ENCODE measurements at places on chromosomes 2 and 18. TPM values are rescaled to one million over a fixed set of nuclear protein-coding genes. Genes with fewer than 3 reads are reported as not detected.
A peak's percentile ranks its signal among the peaks of the same experiment; 100 is the strongest.

Gene FRZB
- total RNA-seq, result 12.9 TPM

- no peak for DNase-seq
- H3K4me1 ChIP-seq, result no peaks in the 10 kb centered on the region
- H3K4me3 ChIP-seq, result no peak overlapping the region
- no peak overlapping the region for H3K27ac ChIP-seq
- H3K27me3 ChIP-seq, result no peaks in the 10 kb centered on the region
Observed at GRCh38 chr2:235501673-235502031, 7.8 kb downstream of the AGAP1 start.

- no peaks in the 10 kb centered on the region for H3K27me3 ChIP-seq
- no peaks in the 10 kb centered on the region for H3K4me1 ChIP-seq
- H3K27ac ChIP-seq, result no peak overlapping the region
- DNase-seq, result no peak
- H3K36me3 ChIP-seq, result no peaks in the 10 kb centered on the region
Observed at GRCh38 chr2:155070489-155070888, 372.0 kb downstream of the KCNJ3 start.

GRCh38 chr18:48292229-48292628 is 117.0 kb downstream of the ZBTB7C start:
- H3K27ac ChIP-seq, result no peak overlapping the region
- no peaks in the 10 kb centered on the region for H3K4me1 ChIP-seq
- H3K36me3 ChIP-seq, result no peaks in the 10 kb centered on the region
- DNase-seq, result no peak
- no peak overlapping the region for H3K4me3 ChIP-seq
- no peaks in the 10 kb centered on the region for H3K27me3 ChIP-seq

- no peak overlapping the region for H3K27ac ChIP-seq
- DNase-seq, result no peak
- no peaks in the 10 kb centered on the region for H3K36me3 ChIP-seq
- no peak overlapping the region for H3K4me3 ChIP-seq
- peaks cover 5% of the 10 kb centered on the region for H3K4me1 ChIP-seq
Observed at GRCh38 chr2:195706161-195706900, 49.3 kb downstream of the SLC39A10 start.

DNA sequence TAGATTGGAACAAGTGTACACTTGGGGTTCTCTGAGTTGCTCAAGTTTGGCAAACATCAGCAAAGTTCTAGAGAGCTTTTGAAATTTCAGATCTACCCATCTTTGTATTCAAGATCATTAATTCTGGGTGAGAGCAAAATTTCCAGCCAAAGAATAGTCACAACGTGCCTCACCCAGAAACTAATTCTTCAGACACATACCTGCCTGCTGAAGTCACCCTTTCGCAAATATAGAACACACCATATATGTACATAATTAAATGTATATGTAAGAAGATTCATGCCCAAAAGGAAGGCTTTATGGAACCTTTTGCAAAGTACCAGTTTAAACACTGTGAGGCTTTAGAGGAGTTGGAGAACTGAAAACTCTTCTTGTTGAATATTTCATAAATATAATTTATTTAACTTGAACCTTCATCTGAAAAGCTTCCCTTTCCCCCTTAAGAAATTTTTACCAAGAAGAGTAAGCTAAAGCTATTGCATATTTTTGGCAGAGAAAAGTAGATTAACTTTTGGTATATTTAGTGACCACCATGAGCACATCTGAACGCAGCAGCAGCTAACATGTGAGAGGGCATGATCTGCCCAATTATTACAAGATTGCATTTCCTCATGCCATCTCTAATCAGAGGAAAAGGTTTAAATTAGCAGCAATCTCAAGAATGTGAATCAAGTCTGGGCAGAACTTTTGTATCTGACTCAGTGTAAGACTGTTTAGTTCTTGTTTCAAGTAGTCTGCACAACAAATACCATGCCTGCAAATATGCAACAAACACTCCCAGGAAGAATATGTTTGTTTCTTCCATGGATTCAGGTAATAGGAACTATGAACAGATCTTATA is 8.2 kb downstream of the RND3 start:
- no peak overlapping the region for H3K27ac ChIP-seq
- no peak for DNase-seq
- no peaks in the 10 kb centered on the region for H3K4me1 ChIP-seq
- no peak overlapping the region for H3K4me3 ChIP-seq
- H3K27me3 ChIP-seq, result no peaks in the 10 kb centered on the region

- no peak overlapping the region for H3K4me3 ChIP-seq
- no peak overlapping the region for H3K27ac ChIP-seq
- no peaks in the 10 kb centered on the region for H3K36me3 ChIP-seq
Observed at GRCh38 chr18:35441857-35442595, 55.7 kb downstream of the INO80C start.

Gene SH3BP4
- 52.9 TPM for total RNA-seq

Gene YES1
- total RNA-seq, result 48.5 TPM

Gene SLC14A1
- 8.5 TPM for total RNA-seq

- H3K4me3 ChIP-seq, result no peak overlapping the region
- no peaks in the 10 kb centered on the region for H3K4me1 ChIP-seq
- H3K36me3 ChIP-seq, result no peaks in the 10 kb centered on the region
- no peak overlapping the region for H3K27ac ChIP-seq
- DNase-seq, result no peak
Observed at GRCh38 chr2:74632209-74632938, 15.8 kb downstream of the M1AP start.

GRCh38 chr2:118530976-118531375 is 316.5 kb downstream of the EN1 start:
- H3K4me3 ChIP-seq, result no peak overlapping the region
- no peak overlapping the region for H3K27ac ChIP-seq
- no peaks in the 10 kb centered on the region for H3K4me1 ChIP-seq
- DNase-seq, result no peak
- H3K27me3 ChIP-seq, result no peaks in the 10 kb centered on the region

- H3K36me3 ChIP-seq, result no peaks in the 10 kb centered on the region
- no peak overlapping the region for H3K4me3 ChIP-seq
- H3K27me3 ChIP-seq, result no peaks in the 10 kb centered on the region
- no peak for DNase-seq
- H3K27ac ChIP-seq, result no peak overlapping the region
- H3K4me1 ChIP-seq, result no peaks in the 10 kb centered on the region
Observed at GRCh38 chr18:3294435-3295080, 32.6 kb downstream of the MYL12B start.

Gene PUM2
- total RNA-seq, result 94.3 TPM

- H3K36me3 ChIP-seq, result no peaks in the 10 kb centered on the region
- H3K4me1 ChIP-seq, result no peaks in the 10 kb centered on the region
- H3K4me3 ChIP-seq, result no peak overlapping the region
- H3K27me3 ChIP-seq, result no peaks in the 10 kb centered on the region
- DNase-seq, result no peak
- no peak overlapping the region for H3K27ac ChIP-seq
Observed at GRCh38 chr18:69109686-69110085, 291.0 kb upstream of the DOK6 start.

DNA sequence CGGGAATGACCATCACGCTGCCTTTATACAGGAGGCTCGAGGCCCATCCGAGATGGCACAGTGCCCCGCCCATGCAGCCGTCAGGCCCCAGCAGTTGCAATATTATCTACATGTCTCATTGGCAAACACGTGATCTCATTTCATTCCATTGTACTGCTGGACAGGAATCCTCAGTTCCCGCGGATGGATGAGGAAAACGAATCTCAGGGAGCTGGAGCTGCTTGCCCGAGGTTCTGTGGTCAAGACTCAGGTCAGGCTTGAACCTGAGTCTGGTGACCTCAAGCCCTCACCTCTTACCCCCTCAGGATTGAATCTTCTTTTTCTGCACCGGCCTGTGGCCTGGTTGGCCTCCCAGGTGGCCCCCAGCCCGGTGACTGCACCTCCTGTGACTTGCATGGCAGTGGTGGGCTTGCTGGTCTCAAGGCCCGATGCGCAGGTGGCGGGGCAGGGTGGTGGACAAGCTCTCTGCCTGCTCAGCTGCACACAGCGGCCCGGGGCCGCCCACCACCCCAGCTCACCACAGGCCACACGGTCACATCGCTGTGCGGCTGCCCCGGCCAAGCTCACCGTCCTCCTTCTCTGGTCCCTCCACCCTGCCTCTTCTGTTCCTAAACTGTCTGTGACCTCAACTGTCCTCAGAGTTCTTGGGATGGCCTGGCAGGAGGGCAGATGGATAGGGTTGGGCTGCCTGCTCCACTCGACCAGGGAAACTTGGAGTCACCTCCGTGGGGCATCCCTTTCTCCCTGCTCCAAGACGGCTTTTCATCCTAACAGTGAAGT is 52.0 kb upstream of the HS6ST1 start:
- no peaks in the 10 kb centered on the region for H3K27me3 ChIP-seq
- H3K4me1 ChIP-seq, result no peaks in the 10 kb centered on the region
- no peaks in the 10 kb centered on the region for H3K36me3 ChIP-seq
- no peak for DNase-seq
- H3K4me3 ChIP-seq, result no peak overlapping the region

GRCh38 chr2:15692551-15693377 is 101.1 kb downstream of the DDX1 start:
- DNase-seq, result no peak
- no peaks in the 10 kb centered on the region for H3K27me3 ChIP-seq
- no peak overlapping the region for H3K27ac ChIP-seq
- no peak overlapping the region for H3K4me3 ChIP-seq
- H3K36me3 ChIP-seq, result no peaks in the 10 kb centered on the region
- H3K4me1 ChIP-seq, result no peaks in the 10 kb centered on the region

DNA sequence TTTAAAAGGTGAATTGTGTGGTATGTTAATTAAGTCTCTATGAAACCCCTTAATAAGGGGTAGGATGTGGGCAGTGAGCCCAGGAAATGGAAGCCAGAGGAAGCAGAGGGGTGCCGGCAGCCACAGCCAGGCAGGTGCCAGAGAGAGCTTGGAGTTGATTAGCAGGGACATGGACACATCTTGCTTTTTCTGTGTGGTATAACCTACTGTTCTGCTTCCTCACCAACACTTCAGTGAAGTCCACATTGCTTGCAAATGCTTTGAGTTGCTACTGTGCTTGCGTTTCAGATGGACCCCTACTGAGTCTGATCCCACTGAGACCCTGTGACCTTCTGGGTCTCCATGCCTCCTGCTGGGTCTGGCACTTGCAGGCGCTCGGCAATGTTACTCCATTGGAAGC is 30.3 kb upstream of the ARHGEF4 start:
- H3K27me3 ChIP-seq, result no peaks in the 10 kb centered on the region
- no peak overlapping the region for H3K4me3 ChIP-seq
- H3K27ac ChIP-seq, result no peak overlapping the region

DNA sequence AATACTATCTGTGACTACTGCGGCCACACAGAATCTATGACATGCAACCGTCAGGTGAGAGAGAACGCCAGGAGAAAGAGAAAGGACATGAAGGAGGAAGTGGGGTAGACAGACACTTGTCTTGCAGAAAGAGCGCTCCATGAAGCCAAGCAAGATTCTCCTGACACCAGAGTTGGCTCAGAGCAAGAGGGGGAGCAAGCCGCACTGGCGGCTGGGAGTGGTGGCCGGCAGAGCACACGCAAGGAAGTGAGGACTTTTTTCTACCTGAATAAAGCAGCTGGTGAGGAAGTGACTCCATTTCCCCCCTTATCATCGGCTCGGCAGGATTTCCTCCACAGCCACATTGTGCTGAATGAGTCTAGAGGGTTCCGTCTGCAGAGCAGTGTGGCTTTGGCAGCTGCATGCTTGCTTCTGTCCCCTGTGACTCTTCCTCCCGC is 181.6 kb downstream of the BCL2 start:
- DNase-seq, result no peak
- peaks cover 7% of the 10 kb centered on the region for H3K4me1 ChIP-seq
- no peaks in the 10 kb centered on the region for H3K36me3 ChIP-seq
- no peak overlapping the region for H3K27ac ChIP-seq

DNA sequence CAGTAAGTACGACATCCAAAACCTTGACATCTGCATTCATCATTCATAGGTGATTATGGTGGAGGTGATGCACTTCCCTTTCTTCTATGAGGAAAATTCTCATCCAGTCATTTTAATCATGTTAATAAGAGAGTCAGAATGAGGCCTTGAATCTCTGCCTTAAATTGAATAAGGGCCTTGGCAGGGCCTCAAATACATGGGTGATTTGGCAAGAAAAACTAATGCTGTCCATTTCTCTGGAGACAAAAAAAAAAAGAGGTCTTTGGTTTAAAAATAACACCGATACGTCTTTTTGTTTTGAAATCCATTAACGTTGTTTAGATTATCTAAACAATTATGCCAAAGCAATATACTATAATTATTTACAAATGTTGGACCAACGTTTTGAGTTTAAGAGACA is 8.1 kb downstream of the COLEC12 start:
- H3K36me3 ChIP-seq, result no peaks in the 10 kb centered on the region
- H3K27ac ChIP-seq, result no peak overlapping the region
- no peaks in the 10 kb centered on the region for H3K4me1 ChIP-seq
- DNase-seq, result no peak

- H3K4me1 ChIP-seq, result peaks cover 2% of the 10 kb centered on the region
- no peak overlapping the region for H3K4me3 ChIP-seq
- no peaks in the 10 kb centered on the region for H3K36me3 ChIP-seq
- DNase-seq, result peak; percentile 51
- H3K27me3 ChIP-seq, result no peaks in the 10 kb centered on the region
Observed at GRCh38 chr2:235234736-235235135, 259.1 kb upstream of the AGAP1 start.

GRCh38 chr18:58201268-58201667 is 157.2 kb downstream of the NEDD4L start:
- H3K36me3 ChIP-seq, result no peaks in the 10 kb centered on the region
- peak overlapping the region; percentile 38 for H3K4me3 ChIP-seq
- no peaks in the 10 kb centered on the region for H3K4me1 ChIP-seq
- peak overlapping the region; percentile 74 for H3K27ac ChIP-seq
- no peaks in the 10 kb centered on the region for H3K27me3 ChIP-seq

Gene ICA1L
- total RNA-seq, result 9.9 TPM

DNA sequence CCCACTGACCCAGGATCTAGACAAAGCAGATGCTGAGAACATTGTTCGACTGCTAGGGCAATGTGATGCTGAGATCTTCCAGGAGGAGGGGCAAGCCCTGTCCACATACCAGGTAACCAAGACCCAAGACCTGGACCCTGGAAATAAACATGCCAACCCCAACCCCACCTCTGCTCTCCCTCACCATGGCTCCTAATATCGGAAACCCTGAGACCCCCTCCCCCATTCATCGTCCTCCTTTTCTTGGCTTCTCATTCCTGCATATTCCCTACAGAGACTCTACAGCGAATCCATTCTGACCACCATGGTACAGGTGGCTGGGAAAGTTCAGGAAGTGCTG is 619 bp downstream of the GCKR start:
- peaks cover 3% of the 10 kb centered on the region for H3K27me3 ChIP-seq
- no peaks in the 10 kb centered on the region for H3K36me3 ChIP-seq
- no peak overlapping the region for H3K27ac ChIP-seq
- H3K4me3 ChIP-seq, result no peak overlapping the region
- no peaks in the 10 kb centered on the region for H3K4me1 ChIP-seq

GRCh38 chr18:22257022-22257543 is 87.7 kb downstream of the GATA6 start:
- H3K4me3 ChIP-seq, result no peak overlapping the region
- H3K27me3 ChIP-seq, result no peaks in the 10 kb centered on the region
- no peak for DNase-seq
- H3K27ac ChIP-seq, result no peak overlapping the region
- no peaks in the 10 kb centered on the region for H3K36me3 ChIP-seq

GRCh38 chr2:140695155-140695554 is 1435.7 kb downstream of the LRP1B start:
- H3K4me1 ChIP-seq, result no peaks in the 10 kb centered on the region
- H3K27me3 ChIP-seq, result no peaks in the 10 kb centered on the region
- H3K36me3 ChIP-seq, result no peaks in the 10 kb centered on the region
- DNase-seq, result no peak
- H3K27ac ChIP-seq, result no peak overlapping the region

Gene VSNL1
- 0.44 TPM for total RNA-seq

Gene ALPI
- 0.09 TPM for total RNA-seq

GRCh38 chr18:70332694-70333093 is 43.8 kb downstream of the SOCS6 start:
- no peak overlapping the region for H3K27ac ChIP-seq
- no peaks in the 10 kb centered on the region for H3K36me3 ChIP-seq
- H3K4me1 ChIP-seq, result no peaks in the 10 kb centered on the region
- no peaks in the 10 kb centered on the region for H3K27me3 ChIP-seq
- no peak for DNase-seq

Gene PLGLB1
- 4.1 TPM for total RNA-seq

Gene VWA3B
- 0.35 TPM for total RNA-seq

Gene KATNAL2
- total RNA-seq, result 6.9 TPM
